ENCODE measurements at places on chromosomes 6 and 20.

GRCh38 chr20:8790442-8791074 is 278.3 kb upstream of the PLCB4 start:
- DNase-seq: peak; percentile 57

DNA sequence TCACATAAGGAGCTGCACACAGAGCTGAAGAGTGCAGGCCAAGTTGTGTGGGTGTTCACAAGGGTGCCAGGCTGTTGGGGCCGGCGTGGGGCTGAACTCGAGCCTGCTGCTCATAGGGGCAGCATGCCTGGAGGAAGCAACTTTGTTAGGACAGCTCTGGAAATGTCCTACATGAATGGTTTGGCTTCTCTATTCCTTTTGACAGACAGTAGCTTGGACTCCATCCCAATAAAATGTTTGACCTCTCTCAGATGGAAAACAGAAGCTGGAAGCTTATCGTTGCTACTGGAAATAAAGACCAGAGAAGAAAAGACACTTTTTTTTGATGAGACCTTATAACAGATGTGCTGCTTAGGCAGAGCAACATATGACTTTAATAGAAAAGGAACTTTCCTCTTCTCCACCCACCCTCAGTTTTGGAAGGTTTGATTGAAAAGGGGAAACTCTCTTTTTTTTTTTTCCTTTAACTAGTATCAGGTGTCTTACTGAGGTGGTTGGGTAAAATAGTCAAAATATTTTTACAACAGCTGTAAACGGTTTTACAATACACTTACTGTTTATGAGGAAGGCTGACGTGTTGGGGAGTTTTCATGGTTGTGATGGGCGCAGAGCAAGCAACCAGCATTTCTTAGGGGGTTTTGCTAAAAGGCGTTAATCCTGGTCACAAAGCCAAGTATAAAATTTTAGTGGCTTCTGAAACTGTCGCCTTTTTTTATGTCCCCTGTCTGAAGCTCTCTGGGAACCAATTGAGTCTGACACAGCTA is 80.7 kb upstream of the EEF1E1 start:
- DNase-seq: no peak

DNA sequence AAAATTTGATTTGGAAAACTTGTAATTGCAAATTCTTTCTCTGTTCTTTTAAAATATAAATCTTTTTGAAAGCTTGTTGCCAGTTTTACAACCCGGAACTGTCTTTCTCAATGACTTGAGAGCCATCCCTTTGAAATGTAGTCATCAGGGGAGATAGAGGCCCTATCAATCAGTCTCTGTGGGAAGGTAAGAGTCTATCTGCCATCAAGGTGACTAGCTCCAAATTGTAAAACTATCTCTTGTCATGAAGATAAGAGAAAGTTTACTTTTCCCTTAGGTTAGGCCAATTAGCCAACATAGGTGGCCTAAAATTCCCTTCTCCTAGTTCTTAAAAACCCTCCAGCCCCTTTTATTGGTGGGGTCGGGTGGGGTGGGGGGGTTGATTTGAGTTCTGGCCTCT is 469.1 kb upstream of the IRAK1BP1 start:
- no peak for DNase-seq

- DNase-seq: no peak
Measured at GRCh38 chr6:49555951-49556350, 5.5 kb downstream of the C6orf141 start.

GRCh38 chr6:727856-728255 is 34.9 kb upstream of the EXOC2 start:
- no peak for DNase-seq

GRCh38 chr6:36676141-36677058 is 2.1 kb upstream of the CDKN1A start:
- peak; percentile 69 for DNase-seq

DNA sequence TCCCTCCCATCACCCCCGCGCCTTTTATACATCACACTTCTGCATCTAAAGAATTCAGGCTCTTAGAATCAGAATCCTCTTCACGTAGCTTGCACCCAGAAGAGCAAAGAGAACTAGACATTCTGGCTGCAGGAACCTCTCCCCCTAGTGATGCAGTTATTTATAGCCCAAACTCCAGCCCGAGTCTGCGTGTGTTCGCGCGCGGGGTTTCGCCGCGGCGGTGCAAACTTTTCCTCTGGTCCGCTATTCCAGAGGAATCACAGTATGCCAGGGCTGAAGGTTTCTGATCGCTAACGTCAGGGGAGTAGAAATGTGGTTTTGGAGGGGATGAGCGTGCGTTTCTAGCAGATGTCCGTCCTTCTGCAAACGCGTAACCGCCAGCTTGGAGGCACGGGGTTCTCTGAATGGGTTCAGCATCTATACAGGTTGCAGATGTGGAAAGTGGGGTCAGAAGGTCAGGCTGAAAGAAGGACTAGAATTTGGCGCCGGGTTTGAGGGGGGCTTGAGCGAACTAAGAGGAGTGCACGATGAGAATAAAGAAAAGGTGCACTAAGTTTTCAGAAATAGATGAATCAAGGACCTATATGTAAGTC is 1.8 kb downstream of the EPHA7 start:
- DNase-seq: peak; percentile 71

GRCh38 chr20:37179683-37180524 is 556 bp upstream of the MROH8 start:
- DNase-seq: peak; percentile 70

DNA sequence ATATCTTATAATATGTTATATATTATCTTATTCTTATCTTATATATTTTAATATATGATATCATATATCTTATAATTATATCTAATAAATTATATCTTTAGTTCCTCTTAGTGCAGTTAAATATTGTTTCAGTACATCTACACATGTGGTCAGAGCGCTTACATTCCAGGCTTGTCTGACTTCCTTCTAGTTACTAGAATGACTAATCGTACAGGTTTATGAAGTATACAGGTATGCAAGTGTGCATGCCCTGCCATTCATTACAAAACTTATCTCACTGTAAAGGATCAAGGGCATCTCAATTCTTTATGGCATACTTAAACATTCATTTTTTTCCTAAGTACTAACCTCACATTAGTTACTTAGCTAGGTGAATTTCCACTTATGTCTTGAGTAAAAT is 1278.0 kb upstream of the MAP3K7 start:
- DNase-seq: no peak

DNA sequence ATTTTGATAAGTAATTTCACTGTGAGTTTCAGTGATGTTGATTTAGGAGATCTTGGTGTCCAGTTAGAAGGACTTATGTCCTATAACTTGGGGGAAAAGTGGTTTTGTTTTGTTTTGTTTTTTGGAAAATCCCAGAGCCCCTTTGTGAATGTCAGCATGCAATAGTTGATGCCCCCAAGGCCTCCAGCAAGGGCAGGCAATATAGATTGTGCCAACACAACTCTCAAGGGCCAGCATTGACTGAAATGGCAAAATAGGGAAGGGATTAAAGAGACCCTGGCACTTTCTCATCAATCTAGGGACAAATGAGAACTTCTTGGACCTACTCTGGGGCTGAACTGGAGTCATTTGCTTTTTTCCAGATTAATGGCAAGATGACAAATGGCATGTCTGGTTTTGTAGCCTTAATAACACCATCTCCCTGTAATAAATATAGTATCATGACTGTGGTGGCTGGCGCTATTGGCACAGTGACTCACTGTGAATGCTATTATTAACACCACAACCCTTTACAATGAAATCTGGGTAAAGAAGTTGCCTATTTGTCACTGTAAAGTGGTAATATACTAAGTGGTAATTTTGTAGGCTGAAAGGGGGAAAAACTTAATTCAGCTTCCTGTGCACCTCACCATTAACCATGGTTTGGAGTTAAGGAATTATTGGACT is 51.8 kb downstream of the ABRACL start:
- DNase-seq: no peak

GRCh38 chr6:165937564-165938358 is 229.9 kb downstream of the TBXT start:
- DNase-seq: no peak

DNA sequence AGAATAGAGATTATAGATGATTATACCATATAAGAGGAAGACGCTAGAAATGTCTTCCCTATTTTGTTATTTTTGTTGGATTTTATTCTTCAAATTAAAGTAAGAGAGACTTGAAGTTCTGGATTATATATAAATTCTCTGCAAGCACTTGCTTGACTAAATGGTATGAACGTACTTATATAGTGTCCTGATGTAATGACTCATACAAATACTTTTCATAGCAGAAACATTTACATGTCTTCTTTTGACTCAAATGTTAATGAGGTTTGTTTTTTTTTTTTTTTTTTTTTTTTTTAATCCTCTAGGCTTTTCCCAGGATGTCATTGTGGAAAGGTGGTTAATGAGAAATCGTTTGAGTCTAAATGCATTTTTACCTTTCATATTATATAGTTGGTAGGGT is 55.0 kb downstream of the PDE7B start:
- DNase-seq: peak; percentile 37

- DNase-seq: no peak
Measured at GRCh38 chr6:73177221-73177944, 47.9 kb downstream of the KHDC1L start.

DNA sequence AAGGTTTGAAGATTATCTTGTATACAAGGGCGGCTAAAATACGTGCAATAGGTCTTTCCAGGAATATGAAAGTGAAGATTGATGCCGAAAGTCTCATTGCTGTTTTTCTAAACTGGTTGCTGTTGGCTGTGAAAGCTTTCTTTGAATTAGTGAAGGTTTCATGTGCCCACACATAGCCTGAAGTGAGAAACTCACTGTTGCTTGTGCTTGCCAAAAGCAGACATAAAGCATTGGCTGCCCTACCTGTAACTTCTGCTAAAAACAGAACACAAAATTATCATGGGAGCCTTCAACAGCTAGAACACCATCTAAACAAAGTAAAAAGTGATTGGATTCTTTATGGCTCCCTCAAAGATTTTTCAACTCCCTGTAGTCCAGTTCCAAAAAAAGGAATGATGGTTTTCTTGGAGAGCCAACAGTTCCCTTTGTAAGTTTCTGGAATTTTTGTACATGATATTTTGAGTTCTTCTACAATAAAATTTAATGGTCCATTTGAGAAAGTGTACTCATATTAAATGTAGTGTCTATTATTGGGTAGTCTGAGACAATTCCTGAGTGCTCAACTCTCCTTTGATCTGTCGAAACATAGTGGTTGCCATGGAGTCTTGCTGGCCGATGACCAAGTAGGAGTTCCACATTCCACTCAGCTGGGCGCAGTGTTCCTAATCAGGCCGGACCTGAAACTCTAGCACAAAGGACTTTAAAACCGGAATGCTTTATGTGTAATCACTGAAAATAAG is 68.5 kb downstream of the PLEKHG1 start:
- peak; percentile 69 for DNase-seq

- no peak for DNase-seq
Measured at GRCh38 chr6:90621581-90621980, 34.7 kb upstream of the MAP3K7 start.

DNA sequence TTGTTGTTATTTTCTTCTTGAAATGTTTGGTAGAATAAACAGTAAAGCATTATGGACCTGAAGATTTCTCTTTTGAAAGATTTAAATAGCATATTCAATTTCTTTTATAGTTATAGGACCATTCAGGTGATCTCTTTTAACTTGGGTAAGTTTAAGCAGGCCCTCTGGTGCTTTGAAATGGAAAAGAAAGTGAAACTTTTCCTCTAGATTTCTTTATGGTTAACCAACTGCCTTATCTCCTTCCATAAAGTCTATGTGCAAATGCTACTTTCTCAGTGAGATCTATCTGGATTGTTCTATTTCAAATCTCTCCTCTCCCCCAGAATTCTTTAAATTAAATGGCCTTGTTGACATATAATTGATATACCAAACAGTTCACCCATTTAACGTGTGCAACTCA is 54.0 kb downstream of the PHACTR2 start:
- no peak for DNase-seq

DNA sequence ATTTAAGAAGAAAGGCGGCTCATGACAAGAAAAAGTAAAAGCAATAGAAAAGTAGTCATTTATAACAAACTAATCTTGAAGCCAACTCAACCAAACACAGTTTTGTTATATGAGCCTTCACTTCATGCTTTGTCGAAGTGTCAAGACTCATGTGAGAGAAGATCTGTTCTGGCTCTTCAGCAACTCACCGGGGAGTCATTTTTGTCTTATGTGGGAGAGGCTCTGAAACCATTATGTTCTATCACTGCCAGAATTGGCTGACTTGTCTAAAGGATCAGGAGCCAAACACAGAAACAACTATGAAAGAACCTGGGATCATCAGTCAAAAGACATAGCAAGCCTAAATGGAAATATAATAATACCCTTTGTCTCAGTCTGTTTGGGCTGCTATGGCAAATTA is 105.2 kb downstream of the CDK19 start:
- DNase-seq: no peak

DNA sequence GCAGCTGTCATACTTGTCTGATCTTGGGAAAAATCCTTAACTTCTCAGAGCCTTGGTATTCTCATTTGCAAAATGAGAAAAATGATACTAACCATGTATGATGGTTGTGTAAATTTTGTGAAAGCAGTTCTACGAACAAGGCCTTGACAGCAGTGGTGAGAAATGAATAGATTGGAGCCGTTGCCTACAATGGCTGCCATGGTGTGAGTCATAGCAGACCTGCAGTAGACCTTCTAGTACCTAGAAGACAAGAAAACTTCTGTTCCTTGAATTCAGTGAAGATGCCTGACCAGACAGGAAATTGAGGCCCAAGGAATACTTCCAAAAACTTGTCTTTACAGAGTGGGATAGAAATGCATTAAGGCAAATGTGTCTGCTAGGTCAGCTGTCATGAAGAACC is 338.9 kb downstream of the QKI start:
- DNase-seq: no peak

DNA sequence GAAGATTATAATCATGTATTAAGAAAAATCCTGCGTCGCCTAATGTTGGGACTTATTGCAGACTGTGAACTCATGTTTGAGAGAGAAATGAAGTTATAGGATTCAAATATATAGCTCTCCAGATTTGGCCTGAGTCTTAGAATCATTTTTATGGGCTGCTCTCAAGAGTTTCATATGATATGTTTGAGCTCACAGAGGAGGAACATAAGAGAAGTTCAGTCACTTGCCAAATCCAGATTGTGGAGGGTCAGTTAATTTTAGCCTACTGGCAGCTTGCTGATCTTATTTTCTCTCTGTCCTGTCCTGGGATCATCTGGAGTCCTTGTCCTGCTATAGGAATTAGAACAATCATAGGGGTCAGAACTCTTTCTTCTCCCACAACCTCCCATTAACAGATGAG is 186.1 kb upstream of the SUPT3H start:
- DNase-seq: no peak

- no peak for DNase-seq
Measured at GRCh38 chr20:46816886-46817638, 77.6 kb upstream of the EYA2 start.

- DNase-seq: no peak
Measured at GRCh38 chr6:104596091-104596490, 263.6 kb downstream of the HACE1 start.

GRCh38 chr20:63087872-63088680 is 81.3 kb upstream of the BHLHE23 start:
- no peak for DNase-seq

GRCh38 chr6:160714731-160715316 is 12.8 kb downstream of the PLG start:
- no peak for DNase-seq

DNA sequence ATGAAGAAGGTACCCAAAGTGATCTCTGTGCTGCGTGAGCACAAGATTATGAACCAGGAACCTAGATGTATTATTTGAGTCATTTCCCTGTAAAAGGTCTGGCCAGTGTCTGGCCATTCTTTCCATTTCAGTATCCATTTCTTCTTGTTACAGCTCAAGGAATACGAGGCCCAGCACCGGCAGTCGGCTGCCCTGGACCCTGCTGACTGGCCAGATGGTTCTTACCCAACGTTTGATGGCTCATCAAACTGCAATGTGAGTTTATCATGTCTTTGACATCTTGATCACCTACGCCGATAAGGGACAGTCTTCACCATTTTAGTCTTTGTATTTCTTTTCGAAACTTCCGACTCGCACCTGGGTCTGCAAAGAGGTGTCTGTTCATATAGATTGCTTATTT is 144.8 kb downstream of the SASH1 start:
- DNase-seq: no peak
